ENCODE measurements at places on chromosomes 6 and 20.

- no peak for DNase-seq
Measured at GRCh38 chr20:1576641-1577040, 19.1 kb upstream of the SIRPD start.

DNA sequence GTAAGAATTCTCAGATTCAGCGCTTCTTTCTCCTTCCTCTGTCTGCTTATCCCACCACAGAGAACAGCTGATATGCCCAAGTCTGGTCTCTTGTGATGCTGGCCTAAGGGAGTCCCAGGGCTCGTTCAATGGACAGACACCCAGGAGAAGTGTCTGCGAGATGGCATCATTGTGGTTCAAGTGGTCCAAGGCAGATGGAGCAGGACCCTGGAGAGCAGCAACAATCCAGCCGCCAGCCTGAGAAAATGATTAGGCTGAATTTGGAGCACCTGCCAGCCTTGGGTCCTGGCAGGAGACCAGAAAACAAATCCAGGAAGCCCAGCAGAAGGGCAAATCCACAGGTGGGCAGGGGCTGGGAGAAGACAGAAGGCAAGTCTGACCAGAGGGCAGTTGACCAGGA lies 145.8 kb downstream of the PTPRT start:
- DNase-seq = no peak

- no peak for DNase-seq
Measured at GRCh38 chr6:32664827-32665362, 1.6 kb downstream of the HLA-DQB1 start.

GRCh38 chr6:44020148-44020547 lies 107.1 kb downstream of the MRPL14 start:
- no peak for DNase-seq

DNA sequence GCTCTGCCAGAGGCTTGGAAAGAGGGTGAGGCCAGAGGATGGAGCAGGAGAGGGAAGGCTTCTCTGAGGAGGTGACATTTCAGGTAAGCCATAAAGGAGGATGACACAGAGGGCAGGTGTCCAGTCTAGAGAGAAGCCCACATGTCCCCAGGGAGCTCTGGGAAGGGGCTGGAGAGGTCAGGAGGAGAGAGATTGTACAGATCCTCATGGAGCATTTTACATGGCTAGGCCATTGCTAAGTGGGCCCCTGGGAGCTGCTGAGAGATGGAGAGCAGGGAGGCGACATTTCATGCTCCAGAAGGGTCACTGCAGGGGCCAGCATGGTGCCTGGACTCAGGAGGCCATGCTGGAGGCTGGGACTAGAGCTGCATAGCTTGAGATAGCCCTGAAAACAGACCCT lies 124.5 kb downstream of the TOX2 start:
- no peak for DNase-seq

GRCh38 chr6:111710911-111711310 lies 105.2 kb upstream of the TRAF3IP2 start:
- no peak for DNase-seq
